Epithelial cell of proximal tubule (primary cell): ENCODE measurements at places on chromosomes 2 and 18. TPM values are rescaled to one million over a fixed set of nuclear protein-coding genes. Genes with fewer than 3 reads are reported as not detected.
A peak's percentile ranks its signal among the peaks of the same experiment; 100 is the strongest.

RESP18 gene
- total RNA-seq: not detected in 2 replicates

GRCh38 chr2:44833171-44834069, 108.1 kb upstream of the SIX3 start:
- peak; percentile 92 for DNase-seq

- DNase-seq: no peak
Observed at GRCh38 chr2:115524452-115524851, 1082.0 kb downstream of the DPP10 start.

MERTK gene
- 4.3 and 8.7 TPM in 2 replicates for total RNA-seq

BIN1 gene
- 99.0 and 103 TPM in 2 replicates for total RNA-seq

DNA sequence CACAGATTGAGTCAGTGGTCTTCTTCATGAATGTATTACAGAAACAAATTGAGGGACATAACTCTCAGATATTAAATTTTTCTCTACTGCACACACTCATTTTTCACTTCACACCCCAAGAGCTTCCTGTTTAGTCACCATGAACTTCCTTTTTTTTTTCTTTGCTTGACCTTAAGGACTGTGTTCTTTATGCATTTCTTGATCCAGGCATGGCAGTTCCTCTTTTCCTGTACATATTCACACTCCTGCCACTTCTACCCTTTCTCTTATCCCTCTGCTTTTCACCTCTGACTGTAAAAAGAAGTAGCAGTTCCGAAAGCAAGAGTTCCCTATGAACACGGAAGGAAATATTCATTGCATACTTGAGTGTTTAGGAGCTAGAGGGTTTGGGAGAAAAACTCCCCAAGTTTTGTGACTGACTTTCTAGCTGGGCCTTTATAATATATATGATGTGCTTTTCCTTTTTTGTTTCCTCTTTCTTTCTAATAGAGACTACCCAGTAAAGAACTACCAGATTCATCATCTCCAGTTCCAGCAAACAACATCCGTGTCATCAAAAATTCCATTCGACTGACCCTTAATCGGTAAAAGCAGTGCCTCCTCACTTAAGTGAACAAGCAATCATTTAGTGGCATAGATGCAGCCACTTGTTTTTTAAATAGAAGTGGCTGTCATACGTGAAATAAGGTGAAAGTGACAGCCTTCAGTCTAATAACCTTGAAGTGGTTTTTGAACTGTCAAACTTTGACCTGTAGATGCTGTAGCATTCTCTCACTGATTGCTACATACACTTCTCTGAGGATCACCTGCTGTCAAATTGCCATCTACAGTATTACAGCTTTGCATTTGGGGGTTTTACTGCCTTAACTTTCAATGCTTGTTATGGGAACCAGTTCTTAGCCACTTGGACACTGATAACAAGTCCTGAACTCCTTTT, 40.8 kb downstream of the PAPOLG start:
- DNase-seq: no peak

DNA sequence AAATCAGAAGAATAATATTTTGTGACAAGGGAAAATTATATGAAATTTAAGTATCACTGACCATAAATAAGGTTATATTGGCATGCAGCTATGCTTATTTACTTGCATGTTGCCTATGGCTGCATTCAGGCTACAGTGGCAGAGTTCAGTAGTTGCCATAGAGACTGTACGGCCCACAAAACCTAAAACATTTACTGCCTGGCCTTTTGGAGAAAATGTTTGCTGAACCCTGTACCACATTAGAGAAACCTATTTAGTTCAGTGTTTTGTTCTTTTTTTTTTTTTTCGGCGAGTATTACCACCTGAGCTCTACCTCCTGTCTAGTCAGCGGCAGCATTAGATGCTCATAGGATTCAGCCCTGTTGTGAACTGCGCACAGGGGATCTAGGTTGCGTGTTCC, 163.7 kb downstream of the MCFD2 start:
- no peak for DNase-seq

GRCh38 chr2:136770384-136770783, 5.0 kb downstream of the THSD7B start:
- no peak for DNase-seq

GRCh38 chr2:237490009-237490711, 3.1 kb downstream of the MLPH start:
- DNase-seq: no peak

RPRM gene
- not detected in 2 replicates for total RNA-seq

DNA sequence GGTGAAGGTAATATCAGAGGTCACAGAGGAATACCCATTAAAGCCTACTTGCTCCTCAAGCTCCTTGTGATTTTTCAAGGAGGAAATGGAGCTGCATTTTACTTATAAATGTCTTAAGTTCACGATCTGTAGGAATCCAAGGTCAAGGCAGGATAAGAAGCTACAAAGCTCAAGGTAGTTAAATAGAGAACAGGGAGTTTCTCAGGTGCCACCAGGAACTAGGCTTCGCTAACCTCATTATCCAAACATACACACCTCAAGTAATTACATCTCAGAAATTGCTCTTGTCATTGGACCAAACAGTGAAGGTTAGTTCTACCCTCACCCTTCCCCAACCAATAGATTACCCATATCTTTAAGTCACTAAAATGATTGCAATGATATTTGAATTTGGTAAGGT, 317.4 kb upstream of the HNRNPA3 start:
- DNase-seq: no peak

TLX2 gene
- not detected in 2 replicates for total RNA-seq

GRCh38 chr2:38636069-38636468, 29.8 kb upstream of the GALM start:
- DNase-seq: no peak

DNA sequence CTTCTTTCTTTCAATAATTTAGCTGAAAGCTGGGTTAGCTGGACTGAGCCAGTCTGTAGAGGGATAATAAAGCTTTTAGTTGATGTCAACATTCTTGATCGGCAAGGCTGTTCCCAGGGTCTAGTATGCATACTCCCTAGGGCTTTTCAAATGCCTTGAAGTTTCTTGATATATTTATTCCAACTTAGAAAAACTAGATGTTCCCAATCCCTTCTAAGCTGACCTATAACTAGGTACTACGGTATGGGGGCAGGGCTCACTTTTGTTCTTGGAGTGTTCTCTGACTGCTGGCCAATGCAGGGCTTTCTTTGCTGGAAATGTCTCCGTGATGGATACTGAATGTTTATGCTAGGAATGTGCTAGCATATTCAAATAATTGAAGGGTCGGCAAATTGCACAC, 258.6 kb upstream of the TANK start:
- no peak for DNase-seq

DNA sequence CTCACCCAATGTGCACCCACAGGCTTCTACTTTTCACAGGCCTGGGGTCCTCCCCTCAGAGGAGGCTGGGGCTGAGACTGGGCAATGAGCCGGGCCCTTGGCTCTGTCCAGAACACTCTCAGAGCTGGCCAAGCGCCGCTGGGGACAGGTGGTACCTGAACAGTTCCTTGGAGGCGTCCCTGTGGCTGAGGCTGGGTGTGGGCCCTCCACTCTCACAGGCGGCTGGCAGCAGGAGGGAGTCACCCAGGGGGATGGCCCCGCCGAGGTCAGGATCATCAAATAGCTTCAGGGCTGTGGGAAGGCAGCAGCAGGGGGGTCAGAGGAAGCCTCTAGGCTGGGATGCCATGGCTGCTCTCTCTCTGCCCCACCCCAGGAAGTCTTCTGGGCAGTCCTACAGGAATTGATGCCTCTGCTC, 27.1 kb downstream of the HS1BP3 start:
- no peak for DNase-seq

SDC1 gene
- total RNA-seq: 115 and 134 TPM in 2 replicates

SH3BP4 gene
- total RNA-seq: 64.0 and 67.6 TPM in 2 replicates

DNA sequence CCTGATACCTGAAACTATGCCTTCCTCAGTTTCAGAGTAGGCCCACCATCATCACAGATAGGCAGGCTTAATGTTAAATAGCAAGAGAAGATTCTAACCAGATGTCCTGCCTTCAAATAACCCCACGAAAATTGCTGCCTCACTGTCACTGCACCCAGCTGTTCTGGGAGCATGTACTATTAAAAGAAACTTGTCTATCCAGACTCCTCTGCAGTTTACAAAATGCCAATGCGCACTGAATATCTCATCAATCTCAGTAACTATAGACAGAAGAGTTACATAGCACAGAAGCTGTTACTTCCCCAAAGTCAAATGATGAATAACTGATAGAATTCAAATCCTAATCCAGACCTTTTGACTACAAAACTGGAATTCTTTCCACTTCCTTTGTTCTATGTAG, 43.9 kb downstream of the WDR75 start:
- DNase-seq: no peak

DNA sequence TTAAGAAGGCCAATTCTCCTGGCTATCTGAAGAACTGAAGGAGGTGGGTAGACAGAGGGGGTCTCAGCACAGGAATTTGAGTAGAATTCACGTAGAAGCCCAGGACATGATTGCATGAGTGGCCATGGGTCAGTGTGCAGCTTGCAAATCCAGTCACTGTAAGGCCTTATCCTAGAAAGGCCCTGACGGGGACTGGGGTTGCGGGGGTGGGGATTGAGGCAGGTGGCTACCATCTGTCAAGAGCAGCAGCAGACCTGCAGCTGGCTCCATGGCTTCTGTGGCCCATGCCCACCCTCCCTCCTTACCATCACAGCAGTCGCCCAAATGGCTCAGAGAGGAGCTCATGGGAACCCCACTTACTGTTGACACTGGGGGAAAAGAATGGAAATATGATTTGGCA, 34.6 kb upstream of the SLC14A1 start:
- DNase-seq: no peak

DNA sequence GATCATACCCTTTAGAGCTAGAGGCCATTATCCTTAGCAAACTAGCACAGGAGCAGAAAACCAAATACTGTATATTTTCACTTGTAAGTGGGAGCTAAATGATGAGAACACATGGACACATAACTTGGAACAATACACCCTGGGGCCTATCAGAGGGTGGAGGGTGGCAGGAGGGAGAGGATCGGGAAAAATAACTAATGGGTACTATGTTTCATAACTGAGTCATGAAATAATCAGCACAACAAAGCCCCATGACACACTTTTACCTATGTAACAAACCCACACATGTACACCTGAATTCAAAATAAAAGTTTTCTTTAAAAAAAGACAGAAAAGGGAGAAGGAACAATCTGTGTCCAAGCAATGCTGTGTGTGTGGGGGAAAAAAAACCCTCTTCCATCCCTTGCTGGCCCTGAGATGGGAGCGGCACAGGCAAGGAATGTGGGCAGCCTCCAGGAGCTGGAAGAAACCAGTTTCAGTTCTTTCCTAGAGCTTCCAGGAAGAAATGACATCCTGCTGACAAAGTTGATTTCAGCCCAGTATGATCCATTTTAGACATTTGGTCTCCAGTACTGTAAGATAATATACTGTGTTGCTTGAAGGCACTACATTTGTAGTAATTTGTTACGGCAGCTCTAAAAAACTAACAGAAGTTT, 458.7 kb upstream of the CNTNAP5 start:
- DNase-seq: no peak

BMP10 gene
- total RNA-seq: not detected in 2 replicates
